ENCODE measurements at places on chromosomes 13 and 19.

DNA sequence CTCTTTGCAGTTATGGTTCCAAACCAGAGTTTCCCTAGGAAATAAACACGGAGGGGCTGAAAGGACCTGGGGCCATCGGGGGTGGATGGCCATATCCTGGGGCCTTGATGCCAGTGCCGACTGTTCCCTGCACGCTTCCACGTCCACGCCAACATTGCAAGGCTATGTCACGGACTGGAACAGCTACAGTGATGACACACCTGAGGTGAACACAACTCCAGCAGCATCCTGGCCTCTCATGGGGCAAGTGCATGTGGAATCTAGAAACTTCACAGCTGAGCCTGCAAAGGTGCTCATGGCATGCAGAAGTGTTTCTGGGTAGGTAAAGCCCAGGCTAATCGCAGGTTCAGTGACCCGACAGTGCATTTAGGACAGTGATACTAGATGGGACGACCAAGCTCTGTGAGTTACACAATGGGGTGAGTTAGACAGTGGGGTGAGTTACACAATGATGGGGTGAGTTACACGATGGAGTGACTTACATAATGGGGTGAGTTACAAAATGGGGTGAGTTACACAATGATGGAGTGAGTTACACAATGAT lies 52.0 kb upstream of the GAS6 start:
- DNase-seq, result no peak

GRCh38 chr13:75830842-75831241 lies 194.7 kb downstream of the LMO7 start:
- no peak for DNase-seq

DNA sequence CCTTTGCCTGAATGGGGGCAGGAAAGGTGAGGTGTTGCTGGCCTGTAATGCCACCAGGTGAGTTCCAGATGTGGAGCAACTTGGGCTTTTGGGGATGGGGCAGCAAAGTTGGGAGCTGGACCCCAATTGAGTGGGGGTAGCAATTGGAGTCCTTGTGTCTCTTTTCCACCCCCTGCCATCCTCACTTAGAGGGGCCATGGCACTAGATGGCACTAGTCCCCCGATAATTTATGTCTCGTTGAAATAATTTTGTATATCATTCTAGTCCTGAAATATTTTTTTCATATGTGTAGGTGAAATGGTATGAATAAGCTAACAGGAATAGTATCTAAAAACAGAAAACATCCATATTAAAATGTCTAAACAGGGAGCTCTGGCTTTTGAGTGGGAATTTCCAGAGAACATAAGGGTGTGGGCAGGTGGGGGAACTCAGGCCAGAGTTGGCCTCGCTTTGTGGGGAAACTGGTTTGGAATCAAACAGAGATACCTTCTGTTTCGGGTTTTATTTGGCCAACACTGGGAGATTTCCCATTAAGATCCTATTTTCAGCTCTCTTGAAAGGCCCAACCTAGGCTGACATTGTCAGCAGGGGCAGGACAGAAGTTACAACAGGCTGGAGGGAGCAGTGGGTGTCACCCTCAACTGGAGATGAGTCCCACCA lies 3.4 kb downstream of the ZNF576 start:
- DNase-seq, result no peak

DNA sequence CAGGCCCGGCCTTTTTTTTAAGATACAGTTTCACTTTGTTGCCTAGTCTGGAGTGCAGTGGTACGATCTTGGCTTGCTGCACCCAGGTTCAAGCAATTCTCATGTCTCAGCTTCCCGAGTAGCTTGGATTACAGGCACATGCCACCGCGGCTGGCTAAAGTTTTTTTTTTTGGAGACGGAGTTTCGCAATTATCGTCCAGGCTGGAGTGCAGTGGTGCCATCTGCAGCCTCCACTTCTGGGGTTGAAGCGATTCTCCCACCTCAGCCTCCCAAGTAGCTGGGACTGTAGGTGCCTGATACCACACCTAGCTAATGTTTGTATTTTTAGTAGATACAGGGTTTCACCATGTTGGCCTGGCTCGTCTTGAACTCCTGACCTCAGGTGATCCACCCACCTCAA lies 4.9 kb upstream of the CARM1 start:
- DNase-seq, result no peak

GRCh38 chr13:112793545-112794445 lies 104.0 kb downstream of the ATP11A start:
- DNase-seq, result no peak

DNA sequence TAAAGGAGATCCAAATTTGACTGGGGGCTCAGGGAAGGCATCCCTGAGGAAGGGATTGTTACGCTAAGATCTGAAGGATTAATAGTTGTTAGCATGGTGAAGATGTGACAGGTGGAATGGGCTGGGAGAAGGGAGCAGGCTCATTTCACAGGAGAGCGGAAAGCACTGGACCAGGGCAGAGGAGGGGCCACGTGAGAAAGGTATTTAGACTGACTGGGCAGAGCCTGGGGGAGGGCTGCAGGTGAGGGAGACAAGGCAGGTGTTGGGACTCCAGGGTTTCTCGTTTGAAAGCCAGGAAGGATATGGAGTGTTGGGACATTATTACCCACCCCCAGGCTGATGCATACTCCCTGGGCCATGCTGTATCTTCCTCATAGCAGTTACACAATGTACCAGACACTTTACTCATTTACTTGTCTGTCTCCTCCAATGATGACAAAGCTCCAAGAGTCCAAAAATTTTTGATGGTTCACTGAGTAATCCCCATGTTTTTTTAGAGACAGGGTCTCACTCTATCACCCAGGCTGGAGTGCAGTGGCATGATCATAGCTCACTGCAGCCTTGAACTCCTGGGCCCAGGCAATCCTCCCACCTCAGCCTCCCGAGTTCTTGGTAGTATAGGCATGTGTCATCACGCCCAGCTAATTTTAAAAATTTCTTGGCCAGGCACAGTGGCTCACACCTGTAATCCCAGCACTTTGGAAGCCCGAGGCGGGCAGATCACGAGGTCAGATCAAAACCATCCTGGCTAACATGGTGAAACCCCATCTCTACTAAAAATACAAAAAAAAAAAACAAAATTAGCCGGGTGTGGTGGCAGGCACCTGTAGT lies 2.3 kb downstream of the TRAPPC6A start:
- no peak for DNase-seq

DNA sequence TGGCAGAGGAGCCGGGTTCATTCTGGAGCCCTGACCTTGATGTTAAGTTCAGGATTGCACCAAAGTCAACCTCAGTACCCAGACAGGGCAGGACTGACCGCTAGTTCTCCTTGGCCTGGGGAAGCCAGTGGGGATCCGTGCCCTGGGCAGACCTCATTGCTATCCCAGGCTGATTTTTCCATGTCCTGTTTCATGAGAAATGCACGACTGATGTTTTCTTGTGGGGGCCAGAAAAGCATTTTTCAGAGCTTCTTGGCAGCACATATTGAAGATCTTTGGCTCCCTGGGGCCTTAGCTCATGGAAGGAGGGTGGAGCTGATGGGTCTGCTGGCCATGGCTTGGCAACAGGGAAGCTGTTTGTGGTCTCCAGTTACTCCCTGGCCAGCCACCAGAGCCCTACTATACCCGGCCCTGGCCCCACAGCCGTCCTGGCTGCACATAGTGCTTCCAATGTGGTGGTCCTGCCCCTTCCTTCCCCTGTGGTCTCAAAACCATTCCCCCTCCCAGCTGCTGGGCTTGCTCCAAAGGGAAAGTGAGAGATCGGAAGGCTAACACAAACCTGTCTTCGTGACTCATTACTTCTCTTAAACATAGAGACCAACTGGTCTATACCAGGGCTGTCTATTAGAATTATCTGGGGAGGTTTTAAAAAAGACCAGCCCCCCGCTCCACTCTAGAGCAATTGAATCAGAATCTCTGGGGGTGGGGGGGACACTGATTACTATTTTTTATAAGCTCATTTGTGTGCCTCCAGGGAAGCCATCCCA lies 11.2 kb downstream of the IL17D start:
- DNase-seq, result peak; percentile 58

DNA sequence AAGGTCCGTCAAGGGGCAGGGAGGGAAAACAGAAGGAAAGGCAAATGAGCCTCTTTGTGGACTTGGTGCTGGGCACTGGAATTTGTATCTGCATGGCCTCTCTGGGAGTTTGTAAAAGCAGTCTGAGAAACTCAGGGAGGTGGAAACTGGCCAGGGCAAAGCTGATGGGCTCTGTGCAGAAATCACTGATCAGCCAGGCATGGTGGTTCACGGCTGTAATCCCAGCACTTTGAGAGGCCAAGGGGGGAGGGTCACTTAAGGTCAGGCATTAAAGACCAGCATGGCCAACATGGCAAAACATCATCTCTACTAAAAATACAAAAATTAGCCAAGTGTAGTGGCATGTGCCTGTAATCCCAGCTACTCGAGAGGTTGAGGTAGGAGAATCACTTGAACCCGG lies 369.9 kb upstream of the ZNF507 start:
- DNase-seq, result no peak

- DNase-seq, result peak; percentile 34
Measured at GRCh38 chr19:1407528-1408299, at the start of gene DAZAP1. TSS of gene DAZAP1 (plus strand) at chr19:1407586. CDS start at chr19:1407774, 188 bp downstream.

- no peak for DNase-seq
Measured at GRCh38 chr19:7575434-7576040, 20.1 kb upstream of the CAMSAP3 start.

GRCh38 chr13:40031031-40031430 lies 375.6 kb downstream of the COG6 start:
- DNase-seq, result no peak

All from lung (tissue), 17 donors.